ENCODE measurements at places on chromosomes 3 and 15. TPM values are rescaled to one million over a fixed set of nuclear protein-coding genes. Genes with fewer than 3 reads are reported as not detected.

DNA sequence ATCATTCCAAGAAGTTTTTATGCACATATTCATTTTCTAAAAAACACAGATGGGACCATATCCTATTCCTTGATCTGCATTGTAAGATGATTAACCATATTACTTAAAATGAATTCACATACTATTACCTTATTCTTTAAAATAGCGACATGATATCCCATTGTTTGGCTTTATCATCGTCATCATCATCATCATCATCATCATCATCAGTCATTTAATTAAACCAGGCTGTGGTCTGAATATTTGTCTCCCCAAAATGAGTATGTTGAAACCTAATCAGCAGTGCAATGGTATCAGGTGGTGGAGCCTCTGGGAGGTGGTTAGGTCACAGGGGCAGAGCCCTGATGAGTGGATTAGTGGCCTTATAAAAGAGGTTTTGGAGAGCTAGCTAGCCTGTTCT is 4.4 kb downstream of the TRAK1 start:
- no peak for DNase-seq

DNA sequence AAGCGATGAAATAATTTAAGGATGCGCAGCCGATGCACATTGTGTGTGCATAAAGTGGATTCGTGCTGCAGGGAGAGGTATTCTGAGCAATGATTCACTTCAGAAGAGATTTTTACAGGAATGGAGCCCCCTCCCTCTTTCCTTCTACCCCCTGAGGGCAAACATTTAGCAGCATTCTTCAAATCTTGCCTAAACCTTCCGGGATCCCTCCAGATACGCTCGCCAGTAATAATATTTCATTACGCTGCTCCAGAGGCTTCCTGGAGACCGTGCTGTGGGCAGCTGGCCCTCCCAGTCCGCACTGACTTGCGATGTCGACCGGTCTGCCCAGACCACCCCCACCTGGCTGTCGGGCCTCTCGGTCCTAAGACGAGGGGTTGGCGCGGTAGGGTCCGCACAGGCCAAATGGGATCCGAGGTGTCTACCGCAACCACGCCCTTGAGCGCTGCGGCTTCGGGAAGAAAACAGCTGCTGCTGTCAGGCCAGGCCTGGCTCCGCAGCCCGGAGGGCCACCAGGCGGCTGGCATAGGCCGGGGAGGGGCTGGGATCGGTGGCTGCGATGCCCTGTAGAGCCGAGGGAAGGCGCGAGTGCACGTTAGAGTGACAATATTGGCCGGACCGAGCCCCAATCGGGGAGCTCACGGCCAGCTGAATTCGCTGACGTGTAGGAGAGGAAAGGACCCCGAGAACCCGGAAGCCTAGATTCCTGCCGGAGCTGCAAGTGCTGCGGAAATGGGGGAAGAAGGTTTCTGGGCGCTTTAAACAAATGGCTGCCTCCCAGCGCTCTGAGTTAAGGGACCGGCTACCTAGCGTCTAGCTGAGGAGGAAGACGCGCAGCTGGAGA is 14.3 kb downstream of the ZIC4 start:
- no peak for DNase-seq

GRCh38 chr3:37621771-37622170 is 239.9 kb upstream of the CTDSPL start:
- DNase-seq = no peak

GRCh38 chr3:140376136-140376889 is 301.6 kb upstream of the TRIM42 start:
- DNase-seq = no peak

MYO5C gene
- polyA plus RNA-seq = 38.7 TPM

DNA sequence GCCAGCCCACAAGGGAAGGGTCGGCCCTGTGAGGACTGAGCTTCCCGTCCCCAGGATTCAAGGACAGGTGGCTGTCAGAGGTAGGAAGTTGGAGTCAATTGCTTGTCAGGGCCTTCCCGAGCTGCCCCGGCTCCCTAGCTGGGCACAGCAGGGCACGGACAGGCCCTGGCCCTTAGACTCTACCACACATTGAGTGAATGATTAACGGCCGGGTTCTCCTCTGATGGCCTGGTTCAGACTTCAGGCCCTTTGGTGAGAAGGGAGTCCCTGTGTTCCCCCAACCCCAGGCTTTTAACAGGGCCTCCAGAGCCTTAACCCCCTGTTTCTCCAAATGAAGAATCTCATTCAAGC is 16.4 kb upstream of the FGD5 start:
- DNase-seq = no peak
